ENCODE measurements at places on chromosomes 3 and 15. TPM values are rescaled to one million over a fixed set of nuclear protein-coding genes. Genes with fewer than 3 reads are reported as not detected.

NEIL1 gene
- 2.0 TPM for total RNA-seq

GHSR gene
- not detected for total RNA-seq

EOGT gene
- total RNA-seq: 23.5 TPM

BCHE gene
- 4.1 TPM for total RNA-seq

GOLGA8J gene
- not detected for total RNA-seq
